ENCODE measurements at places on chromosomes 16 and 17.

- no peak for DNase-seq
These were observed 81.8 kb upstream of the KIFC3 start for GRCh38 chr16:57883953-57884654.

GRCh38 chr17:43983196-43983514 lies 21.3 kb upstream of the NAGS start:
- no peak for DNase-seq

DNA sequence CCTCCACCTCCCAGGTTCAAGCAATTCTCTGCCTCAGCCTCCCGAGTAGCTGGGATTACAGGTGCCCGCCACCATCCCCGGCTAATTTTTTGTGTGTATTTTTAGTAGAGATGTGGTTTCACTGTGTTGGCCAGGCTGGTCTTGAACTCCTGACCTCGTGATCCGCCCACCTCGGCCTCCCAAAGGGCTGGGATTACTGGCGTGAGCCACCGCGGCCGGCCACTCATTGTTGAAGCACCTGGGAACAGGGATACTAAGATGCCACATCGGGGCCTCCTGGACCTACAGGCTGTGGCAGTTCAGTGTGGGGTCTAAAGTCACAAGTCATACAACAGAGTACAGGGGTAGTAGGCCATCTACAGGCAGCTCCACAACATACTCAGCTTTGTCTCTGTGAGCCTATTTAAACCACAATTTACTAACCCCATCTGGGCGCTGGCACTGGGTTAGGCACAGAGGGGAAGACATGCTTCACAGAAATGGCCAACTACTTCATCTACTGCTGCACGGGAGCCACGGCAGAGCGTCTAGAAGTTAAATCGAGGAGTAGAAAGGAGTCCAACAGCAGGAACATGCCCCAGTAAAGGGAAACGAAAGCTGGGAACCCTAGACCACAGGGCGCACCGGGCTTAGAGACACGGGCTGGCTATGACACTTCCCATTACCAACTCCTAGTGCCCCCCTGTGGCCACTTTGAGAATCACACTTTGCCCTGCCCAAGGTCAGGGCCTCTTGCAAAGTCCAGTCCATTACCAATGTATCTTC lies 4.3 kb downstream of the VAMP2 start:
- DNase-seq: peak; percentile 71

- DNase-seq: no peak
These were observed 38.3 kb upstream of the AKAP1 start for GRCh38 chr17:57046749-57047148.

DNA sequence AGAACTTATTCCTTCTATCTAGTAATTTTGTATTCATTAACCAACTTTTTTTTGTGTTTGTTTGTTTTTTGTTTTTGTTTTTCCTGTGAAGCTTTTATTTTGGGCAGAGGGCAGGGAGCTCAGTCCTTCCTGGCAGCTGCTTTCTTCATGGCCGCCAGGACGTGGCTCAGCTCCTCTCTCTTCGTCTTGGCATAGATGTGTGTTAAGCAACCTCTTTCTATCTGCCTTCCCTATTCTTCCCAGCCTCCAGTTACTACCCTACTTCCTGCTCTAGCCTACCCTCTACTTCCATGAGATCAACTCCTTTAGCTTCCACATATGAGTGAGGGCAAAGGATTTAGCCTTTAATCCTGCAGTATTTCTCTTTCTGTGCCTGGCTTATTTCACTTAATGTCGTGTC lies 8.2 kb upstream of the BRD7 start:
- no peak for DNase-seq

- no peak for DNase-seq
These were observed 10.7 kb downstream of the ENGASE start for GRCh38 chr17:79085154-79085920.

GRCh38 chr17:2393954-2394749 lies 6.7 kb downstream of the MNT start:
- DNase-seq: no peak

DNA sequence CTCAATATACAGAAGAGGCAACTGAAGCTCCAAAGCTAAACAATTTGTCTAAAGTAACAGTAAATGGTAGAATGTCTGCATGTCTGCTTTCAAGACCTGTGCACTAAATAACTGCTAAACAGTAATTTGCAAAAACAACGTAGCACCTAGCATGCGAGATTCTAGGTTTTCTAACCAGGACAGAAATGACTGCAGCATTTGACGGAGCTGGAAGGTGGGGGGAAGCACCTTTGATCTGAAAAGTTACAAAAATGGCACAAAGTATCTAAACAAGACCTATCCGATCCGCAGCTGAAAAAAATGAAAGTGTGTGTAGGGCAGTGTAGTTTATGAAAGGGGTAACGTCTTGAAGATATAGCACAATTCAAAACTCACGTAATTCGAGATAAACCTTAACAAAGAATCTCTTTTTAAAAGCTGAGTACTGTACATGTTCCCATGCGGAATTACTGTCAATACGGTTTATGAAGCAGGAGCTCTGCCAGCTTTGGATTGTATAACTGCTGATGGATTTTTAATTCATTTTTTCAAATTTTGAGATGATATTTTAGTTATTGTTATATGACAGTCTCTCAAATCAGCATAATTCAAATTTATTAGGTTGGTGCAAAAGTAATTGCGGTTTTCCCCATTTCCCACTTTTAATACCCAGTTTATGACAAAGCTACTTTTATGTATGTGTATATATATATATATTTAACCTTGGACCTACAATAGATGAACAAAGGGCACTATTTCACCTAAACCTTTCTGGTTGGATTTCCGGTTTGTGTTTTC lies 1.2 kb upstream of the WIPI1 start:
- DNase-seq: no peak

GRCh38 chr17:4249452-4250029 lies 14.2 kb downstream of the ANKFY1 start:
- DNase-seq: no peak

GRCh38 chr17:52035336-52035915 lies 123.1 kb downstream of the CA10 start:
- no peak for DNase-seq

DNA sequence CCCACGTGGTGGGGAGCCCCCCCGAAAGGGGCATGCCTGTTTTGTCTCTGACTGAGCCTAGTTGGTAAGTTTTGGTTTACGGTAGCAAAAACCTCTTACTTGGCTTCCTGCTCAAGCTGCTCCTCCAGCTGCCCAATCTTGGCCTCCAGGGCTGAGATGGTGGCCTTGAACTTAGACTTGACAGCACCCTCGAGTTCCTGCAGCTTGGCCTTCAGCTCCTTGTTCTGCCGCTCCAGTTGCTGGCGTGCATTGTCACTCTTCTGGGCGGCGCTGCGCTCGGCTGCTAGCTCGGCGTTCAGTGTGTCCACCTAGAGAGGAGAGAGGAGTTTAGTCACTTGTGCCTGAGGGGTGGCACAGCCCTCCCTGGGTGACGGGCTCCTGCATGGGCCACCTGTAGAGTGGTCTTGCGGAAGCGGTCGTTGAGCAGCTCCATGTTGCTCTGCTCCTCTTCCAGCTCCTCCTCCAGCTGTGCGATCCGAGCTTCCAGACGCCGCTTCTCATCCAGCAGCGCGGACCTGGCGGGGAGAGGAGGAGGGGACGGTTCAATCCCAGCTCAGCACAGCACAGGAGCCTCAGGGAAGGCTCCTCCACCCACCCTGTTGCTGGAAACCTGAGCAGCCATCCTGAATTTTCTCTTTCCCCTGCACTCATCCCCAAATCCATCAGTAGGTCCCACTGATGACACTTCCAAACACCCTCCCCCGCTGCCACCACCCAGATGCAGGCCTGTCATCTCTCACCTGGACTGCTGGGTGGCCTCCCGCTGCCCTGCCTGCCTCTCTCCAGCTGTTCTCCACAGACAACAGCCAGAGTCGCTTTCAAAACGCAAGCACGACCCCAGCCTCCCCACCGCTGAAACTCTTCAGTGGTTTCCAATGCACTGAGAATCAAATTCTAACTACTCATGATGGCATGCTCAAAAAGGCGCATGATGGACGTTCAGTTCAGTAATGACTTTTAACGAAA lies 44.6 kb downstream of the NDEL1 start:
- DNase-seq: no peak

DNA sequence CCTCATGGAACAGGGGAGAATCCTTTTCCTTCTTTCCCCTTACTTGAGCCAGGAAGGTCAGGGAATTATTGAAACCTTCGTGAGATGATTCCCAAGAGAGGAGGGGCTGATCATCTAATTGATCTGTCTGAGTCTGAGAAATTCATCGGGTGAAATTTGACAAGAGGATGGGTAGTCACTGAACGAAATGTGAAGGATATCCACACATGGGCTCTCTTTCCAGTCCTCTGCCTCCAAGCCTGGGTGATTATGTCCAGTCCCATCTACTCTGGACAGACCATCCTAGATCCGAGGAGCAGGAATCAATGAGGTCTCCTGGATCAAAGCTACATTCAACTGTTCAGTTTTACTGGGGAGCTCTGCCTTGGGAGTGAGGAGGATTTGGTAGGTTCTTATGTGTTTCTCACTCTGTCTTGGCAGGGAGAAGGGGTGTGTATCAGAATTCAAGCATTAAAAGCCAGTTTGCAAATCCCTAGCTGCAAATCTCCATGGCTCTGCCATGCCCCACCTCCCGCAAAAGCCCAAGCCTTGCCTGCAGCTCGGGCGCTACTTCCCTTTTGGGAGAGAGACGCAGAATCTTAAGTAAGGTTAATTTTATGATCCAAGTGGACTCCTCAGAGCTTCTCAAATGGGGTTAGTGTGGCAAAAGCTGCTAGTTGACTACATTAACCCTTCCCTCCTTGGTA lies 47.1 kb upstream of the TEKT3 start:
- DNase-seq: no peak

DNA sequence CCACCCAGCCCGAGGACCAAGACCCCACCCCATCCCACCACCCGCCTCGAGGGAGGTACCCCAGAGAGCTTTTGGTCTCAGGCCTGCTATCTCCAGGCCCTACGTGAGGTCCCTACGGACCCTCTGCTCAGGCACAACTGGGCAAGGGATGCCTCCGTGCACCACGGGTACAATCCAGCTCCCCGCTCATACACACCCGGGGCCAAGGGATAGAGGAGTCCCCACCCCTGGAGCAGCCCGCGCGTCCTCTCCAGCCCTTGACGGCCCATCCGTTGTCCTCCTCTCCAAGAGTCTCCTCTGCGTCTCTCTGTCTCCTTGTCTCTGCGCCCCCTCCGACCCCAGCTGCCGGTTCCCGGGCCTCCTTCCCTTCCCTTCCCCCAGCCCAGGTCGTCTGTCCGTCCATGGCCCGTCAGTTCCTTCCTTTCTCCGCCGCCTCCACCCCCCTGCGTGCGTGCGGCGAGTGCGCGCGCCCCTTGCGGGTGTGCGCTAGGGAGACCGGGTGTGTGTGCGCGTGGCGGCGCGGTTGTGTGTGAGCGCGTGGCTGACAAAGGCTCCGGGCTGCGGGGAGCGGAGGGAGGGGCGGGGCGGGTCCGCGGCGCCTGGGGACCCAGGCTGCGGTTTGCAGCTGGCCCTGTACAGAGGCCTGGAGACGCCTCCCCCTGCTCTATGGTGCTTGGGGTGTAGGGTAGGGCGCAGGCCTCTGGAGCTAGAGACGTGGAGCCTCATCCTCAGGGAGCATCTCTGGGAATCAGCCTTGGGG lies 930 bp downstream of the SPNS2 start:
- DNase-seq: no peak

DNA sequence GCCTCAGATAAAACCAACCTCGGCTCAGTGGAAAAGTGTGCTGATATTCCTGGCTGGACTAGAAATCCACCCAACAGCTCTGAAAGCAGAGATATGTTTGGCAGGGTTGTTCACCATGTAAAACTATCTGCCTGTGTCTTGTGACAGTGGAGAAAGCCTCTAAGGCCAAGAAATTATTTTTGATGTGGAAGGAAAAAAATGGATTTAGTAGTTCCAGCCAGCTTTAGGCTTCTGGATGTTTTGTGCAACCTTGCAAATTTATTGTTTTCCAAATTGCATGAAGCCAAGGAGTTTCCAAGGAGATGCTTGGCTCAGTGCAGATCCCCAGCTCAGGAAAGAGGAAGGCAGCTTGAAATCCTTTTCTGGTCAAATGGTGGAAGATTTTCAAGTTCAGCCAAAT lies 31.6 kb downstream of the TEKT5 start:
- DNase-seq: no peak

GRCh38 chr16:88343271-88343791 lies 39.4 kb upstream of the ZNF469 start:
- DNase-seq: no peak
